CD4-positive, alpha-beta T cell treated with Interleukin-6 at 100 ng/mL for 8 hours (primary cell): ENCODE measurements at places on chromosomes 16 and 17.
A peak's percentile ranks its signal among the peaks of the same experiment; 100 is the strongest.

GRCh38 chr17:80389011-80389995 lies 25.7 kb upstream of the ENDOV start:
- no peak for DNase-seq

- no peak for DNase-seq
Measured at GRCh38 chr17:50577451-50577954, 17.0 kb downstream of the CACNA1G start.

GRCh38 chr17:1379208-1379929 lies 20.7 kb downstream of the YWHAE start:
- no peak for DNase-seq

DNA sequence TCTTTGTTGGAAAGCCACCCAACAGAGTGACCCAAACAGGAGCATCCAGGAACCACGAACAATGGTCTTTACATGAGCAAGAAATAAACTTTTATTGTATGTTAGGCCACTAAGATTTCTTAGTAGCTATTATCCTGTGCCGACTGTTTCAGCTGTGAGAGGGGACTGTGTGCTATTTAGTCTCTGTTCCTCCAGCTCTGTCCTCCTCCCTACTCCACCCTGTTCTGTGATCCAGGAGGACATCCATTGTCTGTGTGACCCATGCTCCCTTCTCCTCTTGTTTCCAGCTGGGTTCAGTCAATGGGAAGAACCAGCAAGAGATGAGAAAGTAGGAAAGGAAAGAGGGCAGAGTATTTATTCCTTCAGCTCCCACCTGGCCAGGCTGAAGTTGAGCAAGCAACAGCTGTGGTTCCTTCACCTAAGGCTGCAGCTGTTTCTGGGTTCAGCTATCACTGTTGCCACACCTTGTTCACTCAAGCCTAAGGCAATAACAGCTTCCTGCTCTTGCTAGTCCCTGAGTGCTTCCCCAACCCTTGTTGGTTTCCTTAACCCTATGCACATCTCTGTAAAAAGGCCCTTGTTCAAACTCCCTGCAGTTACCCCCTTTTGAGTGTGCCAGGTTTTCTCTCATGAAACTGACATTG lies 14.9 kb upstream of the B4GALNT2 start:
- no peak for DNase-seq

DNA sequence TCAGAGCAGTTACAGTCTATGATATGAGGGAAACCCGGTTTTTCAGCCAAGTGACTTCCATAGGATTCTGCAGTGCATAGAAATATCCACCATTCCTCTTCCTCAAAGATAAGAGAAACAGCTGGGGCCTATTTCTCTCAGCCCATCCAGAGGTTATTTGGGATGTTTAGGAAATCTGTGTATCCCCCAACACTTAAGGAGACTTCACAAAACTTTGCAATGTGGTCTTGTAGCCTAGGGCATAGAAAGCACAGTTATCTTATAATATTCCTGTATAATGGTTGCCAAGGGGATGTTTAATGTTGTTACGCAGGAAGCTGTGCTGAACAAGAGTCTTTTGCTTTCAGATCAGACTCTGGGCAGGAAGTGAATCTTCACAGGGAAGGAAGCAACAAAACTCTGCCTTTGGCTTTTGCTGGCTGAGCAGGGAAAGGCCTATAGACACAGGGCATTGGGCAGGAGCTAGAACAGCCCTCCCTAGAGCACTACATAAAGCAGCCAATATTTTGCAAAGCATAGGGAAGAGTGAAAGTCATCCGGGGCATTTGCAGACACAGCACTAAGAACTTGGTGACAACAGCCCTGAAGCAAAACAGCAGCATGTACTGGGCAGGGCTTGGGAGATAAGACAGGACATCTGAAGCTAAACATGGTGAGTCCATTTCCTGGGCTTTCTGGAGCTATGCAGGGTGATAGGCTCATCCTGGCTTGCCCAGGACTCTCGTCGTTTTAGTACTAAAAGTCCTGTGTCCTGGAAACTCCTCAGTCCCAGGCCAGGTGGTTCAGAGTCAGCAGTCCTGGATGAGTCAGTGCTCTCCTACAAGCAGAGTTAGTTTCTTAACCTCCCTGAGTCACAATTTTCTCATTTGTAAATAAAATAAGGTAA lies 18.7 kb upstream of the BEAN1 start:
- peak; percentile 56 for DNase-seq

GRCh38 chr17:45651145-45651709 lies 132.9 kb upstream of the CRHR1 start:
- DNase-seq = no peak

DNA sequence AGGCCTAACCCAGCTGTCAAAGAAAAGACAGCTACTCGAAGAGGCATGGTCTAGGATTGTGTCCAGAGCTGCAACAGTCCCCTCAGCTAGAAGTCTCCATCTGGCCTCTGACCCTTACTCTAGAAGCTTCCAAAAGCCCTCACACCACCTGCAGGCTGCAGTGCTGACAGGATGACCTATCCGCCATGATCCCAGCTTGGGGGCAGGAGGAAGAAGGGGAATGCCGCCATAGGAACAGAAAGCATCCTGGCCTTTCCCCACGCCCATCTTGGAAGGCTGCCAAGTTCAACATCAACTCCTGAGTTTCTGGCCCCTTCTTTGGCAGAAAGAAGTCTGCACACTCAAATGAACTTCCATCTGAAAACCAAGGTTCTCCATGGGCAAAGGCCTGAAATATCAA lies 3.1 kb upstream of the KRT36 start:
- DNase-seq = no peak

- DNase-seq = no peak
Measured at GRCh38 chr17:51103050-51103449, 17.6 kb downstream of the SPAG9 start.

- DNase-seq = no peak
Measured at GRCh38 chr16:83856792-83857191, 42.1 kb upstream of the MLYCD start.

DNA sequence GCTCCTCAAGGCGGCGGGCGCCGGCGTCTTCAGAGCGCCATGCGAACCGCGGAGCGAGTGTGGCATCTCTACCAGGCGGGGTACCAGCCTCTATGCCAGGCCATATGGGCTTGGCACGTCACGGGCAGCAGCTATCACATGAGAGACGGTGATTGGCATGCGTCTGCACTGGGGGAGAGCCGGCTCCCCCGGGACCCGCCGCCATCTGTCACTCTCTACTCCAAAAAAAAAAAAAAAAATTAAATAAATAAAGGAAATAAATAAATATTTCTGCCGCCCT lies at the start of gene NEUROD2:
NEUROD2 (minus strand) TSS at position 70 of the 280 bp plus-strand sequence. CDS start 1,321 bp downstream, outside the sequence.
- no peak for DNase-seq

DNA sequence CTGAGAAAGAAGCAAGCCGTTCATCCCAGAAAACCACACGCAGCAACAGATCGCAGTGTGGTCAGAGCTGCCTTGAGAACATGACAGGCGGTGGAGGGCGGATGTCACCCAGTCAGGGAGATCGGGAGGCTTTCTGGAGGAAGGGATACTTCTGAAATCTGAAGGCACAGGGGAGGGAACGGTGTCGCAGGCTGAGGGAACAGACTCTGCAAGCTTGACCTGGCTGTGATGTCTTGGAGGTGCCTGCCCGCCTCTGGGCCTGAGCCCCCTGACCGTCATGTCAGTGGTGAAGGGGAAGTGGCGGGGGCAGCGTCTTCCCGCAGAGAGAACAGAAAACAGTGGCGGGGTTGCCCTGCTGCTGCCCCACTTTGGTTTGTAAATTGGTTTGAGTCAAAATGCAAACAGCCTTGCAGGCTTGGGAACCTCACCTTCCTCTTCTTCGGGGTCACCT lies 8.1 kb upstream of the ATP2A3 start:
- no peak for DNase-seq
